Neural crest cell (in vitro differentiated cells): ENCODE measurements at places on chromosomes 7 and 10.

DNA sequence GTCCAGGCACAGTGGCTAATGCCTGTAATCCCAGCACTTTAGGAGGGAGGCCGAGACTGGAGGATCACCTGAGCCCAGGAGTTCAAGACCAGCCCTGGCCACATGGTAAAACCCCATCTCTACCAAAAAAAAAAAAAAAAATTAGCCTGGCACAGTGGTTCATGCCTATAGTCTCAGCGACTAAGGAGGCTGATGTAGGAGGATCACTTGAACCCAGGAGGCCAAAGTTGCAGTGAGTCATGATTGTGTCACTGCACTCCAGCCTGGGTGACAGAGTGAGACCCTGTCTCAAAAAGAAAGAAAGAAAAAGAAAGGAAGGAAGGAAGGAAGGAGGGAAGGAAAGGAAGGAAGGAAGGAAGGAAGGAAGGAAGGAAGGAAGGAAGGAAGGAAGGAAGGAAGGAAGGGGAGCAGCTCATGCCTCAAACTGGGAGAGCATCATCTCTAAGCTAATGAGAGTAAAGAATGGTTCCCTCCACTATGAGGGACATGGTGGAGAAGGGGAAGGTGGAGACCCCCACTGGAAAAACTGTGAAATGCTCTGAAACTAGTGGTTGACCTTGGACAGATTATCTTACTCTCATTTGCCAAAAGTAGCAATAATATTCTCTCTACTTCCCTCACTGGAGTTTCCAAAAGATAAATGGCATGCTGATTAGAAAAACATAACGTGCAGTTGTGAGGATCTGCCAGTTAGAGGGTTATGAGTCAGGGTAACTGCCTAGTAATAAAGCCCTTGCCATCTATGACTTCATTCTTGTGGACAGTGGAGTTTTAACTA, 16.8 kb downstream of the GIMAP5 start:
- DNase-seq: peak; percentile 11

- DNase-seq: no peak
Measured at GRCh38 chr10:29725133-29725720, 90.5 kb upstream of the SVIL start.

- DNase-seq: no peak
Measured at GRCh38 chr7:142784716-142785115, 13.9 kb downstream of the PRSS2 start.

GRCh38 chr7:130741331-130741995, 7.5 kb upstream of the KLF14 start:
- no peak for DNase-seq

DNA sequence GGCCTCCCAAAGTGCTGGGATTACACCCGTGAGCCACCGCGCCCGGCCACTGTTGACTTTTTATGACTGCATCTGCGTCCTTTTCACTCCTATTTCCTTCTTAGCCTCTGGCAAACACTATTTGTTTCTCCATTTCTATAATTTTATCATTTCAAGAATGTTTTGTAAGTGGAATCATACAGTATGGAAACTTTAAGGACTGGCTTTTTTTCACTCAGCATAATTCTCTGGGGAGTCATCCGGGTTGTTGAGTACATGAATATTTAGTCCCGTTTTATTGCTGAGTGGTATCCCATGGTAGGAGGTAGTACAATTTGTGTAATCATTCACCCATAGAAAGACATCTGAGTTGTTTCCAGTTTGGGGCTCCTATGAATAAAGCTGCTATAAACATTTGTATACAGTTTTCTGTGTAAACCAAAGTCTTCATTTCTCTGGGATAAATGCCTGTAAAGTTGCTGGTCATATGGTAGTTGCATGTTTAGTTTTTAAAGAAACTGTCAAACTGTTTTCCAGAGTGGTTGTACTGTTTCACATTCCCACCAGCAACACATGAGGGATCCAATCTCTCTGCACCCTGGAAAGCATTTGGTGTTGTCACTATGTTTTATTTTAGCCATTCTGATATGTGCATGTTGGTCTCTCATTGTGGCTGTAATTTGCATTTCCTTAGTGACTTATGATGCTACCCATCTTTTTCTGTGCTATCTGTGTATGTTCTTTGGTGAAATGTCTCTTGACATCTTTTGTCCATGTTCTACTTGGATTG, 139.6 kb upstream of the EEPD1 start:
- no peak for DNase-seq

- DNase-seq: no peak
Measured at GRCh38 chr10:120657371-120657770, 193.8 kb upstream of the WDR11 start.

DNA sequence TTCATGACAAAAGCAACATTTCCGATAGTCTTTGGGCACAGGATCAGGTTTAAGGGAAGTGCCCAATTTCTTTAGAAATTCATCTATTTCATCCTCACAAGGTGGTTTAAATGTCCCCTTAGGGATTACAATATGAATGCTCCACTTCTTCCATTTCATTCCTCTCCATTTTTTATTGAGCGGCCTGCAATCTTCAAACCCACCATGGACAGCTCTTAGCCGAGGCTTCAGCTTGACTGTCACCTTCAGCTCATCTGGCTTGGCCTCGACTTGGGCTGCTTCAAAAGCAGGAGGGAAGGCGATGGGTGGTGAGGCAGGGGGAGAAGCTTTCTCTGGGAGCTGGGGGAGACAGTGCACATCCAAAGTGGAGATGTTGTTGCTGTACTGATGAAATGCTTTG, 123.2 kb downstream of the GALNT11 start:
- no peak for DNase-seq

DNA sequence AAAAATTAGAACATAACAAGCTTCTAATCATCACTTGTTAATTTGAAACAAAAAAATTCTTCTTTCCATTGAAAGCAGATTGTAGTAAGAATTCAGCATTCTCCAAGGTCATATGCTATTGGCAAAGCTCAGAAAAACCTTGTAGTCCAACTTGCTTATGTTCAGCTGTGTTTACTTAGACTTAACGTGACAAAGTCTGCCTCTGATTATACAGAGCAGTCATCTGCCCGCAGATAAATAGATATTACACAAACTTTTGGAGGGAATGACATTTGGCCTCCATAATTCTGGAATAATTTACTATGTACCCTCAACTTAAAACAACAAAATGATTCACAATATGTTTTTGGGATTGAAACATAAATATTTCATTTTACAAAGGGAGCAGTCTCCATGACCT, 45.8 kb downstream of the MKX start:
- DNase-seq: no peak

DNA sequence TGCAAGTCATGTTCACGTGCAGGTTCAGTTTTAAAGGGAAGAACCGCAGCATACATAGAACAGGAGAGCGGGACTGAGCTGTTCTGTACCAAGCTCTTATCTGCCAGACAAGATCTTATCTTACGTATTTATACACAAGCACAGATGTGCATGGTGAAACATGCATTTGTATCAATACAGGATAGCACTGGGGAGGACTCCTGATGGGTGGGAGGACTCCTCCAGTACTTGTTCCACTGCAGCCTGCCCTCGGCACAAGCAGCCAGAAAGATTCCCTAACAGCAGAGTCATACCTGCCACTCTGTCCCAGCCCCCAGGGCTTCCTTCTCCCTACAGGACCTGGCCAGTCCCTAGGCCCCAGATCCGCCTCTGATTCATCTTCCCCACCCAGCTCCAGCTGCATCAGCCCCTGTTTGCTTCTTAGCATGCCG, 13.2 kb upstream of the PRKCQ start:
- DNase-seq: no peak

DNA sequence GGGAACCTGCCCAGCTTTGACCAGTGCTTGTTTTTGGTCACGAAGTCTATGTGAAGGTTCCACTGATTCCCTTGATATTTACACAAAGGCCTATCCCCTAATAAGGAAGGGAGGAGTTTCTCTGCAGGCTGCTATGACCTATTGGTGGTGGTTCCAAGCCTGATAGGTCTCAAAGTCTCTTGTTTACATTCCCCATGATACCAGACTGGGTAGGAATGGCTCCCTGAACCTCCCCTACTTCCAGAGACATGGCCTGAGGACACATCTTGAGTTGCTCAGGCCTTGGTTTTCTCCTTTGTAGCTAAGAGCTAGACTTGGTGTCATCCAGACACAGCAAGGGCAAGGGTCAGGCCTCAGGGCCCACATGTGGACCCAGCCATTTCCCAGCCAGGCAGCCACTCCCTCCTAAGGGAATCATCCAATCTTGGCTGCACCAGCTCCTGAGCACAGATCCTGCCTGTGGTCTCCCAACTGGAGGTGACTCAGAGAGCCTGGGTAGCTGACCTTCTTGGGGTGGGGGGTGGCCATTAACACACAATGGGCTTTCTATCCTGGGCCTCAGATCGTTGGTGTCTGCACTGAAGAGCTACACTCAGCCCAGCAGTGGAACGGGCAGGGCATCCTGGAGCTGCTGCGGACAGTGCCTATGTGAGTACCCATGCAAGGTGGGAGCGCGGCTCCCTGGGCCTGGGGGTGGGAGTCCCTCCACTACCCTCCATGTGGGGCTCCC, 51.0 kb upstream of the TRIM8 start:
- no peak for DNase-seq

DNA sequence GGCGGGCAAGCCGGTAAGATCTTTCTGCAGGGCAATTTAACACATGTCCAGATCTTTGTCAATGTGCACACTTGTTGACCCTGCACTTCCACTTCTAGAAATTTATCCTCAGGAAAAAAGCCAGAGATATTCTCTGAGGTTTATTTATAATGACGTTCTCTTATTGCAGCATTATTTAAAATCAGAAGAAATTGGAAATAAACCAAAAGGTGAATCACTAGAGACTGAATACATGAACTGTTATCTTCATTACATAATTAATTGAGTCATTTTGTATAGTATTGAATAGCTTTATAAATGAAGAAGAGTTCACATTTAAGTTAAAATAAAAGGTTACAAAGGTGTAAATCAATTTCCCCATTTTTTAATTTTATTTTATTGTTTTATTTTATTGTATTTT, 16.3 kb upstream of the SAR1A start:
- DNase-seq: no peak

- no peak for DNase-seq
Measured at GRCh38 chr7:115116773-115117715, 195.2 kb downstream of the MDFIC start.

DNA sequence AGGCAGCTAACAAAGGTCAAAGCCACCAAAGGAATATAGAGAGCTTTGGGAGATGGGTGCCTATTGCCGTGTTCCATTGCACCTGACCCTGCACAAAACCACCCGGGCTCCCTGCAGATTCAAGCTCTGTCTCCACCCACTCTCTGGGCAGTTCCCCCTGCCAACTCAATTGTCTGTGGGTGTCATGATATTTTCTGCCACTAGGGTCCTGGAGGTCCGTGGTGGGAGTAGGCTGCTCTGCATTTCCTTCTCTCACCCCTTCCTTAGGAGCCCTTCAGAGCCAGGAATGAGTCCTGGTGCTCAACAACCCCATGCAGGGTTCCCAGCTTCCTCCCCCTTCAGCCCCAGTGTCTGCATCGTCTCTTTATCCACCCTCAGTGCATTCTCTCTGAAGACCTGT, 34.1 kb downstream of the PNLIPRP2 start:
- peak; percentile 31 for DNase-seq

DNA sequence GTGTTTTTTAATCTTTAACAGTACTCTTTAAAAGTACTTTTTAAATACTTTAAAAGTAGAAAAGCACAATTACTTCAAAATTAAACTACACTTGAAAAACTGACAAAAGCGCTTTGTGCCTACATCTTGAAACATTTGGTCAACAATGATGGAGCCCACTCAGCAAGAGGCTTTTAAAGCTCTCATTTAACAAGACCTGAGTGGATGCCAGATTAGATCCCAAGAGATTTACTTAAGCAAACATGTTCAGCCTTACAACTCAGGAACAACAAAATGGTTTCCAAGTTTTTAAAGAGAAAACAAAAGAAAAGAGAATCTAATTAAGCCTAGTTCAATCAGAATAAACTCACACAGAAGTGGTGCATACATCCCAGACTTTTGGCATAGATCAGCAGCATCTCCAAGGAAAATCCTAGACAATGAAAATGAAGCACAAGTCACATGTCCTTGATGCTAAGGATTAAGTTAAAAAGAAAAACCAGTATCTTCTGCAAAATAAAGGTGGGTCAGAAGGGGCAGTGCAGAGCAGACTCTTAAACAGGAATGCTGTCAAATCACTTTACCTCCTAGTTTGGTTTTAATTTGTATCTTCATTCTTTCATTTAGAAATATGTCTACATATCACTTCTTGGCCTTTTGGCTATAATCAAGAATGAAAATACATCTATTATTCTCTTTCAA, 26.2 kb downstream of the HIBADH start:
- no peak for DNase-seq

- no peak for DNase-seq
Measured at GRCh38 chr7:512146-512510, 7.5 kb downstream of the PDGFA start.

DNA sequence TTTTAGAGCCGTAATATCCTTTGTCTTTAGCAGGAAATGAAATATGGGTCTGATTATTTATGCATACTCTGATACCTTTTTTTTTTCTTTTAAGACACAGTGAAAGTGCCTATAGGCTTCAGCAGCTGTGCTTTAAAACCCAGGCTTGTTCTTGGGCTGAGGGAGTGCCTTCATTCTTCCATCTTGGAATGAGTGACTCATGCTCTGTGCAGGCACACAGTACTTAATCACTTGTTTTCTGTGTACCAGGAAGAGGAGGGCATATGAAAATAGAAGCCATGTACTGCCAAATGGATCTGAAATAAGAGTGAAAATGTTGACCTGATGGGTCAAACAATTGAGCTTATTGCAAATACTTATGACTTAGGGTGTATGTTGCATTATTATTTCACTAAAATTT, 12.0 kb downstream of the INPP5F start:
- DNase-seq: no peak

- no peak for DNase-seq
Measured at GRCh38 chr10:132551093-132551807, 13.7 kb downstream of the INPP5A start.

- DNase-seq: no peak
Measured at GRCh38 chr7:108308276-108308675, 148.0 kb downstream of the NRCAM start.

GRCh38 chr7:148676291-148676690, 22.4 kb upstream of the CUL1 start:
- DNase-seq: no peak
